GM23248 (cell line): ENCODE measurements at places on chromosomes 1 and 21. TPM values are rescaled to one million over a fixed set of nuclear protein-coding genes. Genes with fewer than 3 reads are reported as not detected.
A peak's percentile ranks its signal among the peaks of the same experiment; 100 is the strongest.

The ZNF648 gene
- not detected in 2 replicates for total RNA-seq

The GABRD gene
- total RNA-seq = not detected in 2 replicates

The CFHR5 gene
- not detected in 2 replicates for total RNA-seq

The GSTM4 gene
- 6.2 and 7.7 TPM in 2 replicates for total RNA-seq

The FCGR3B gene
- not detected in 2 replicates for total RNA-seq

The RAP1GAP gene
- 0.97 TPM in 1 of 2 replicates, not detected in the other for total RNA-seq

The ELAVL4 gene
- total RNA-seq = not detected in 2 replicates

The ALG6 gene
- total RNA-seq = 8.4 and 12.8 TPM in 2 replicates

The SLC30A7 gene
- 65.7 and 75.2 TPM in 2 replicates for total RNA-seq

The PLCH2 gene
- 0.13 TPM in 1 of 2 replicates, not detected in the other for total RNA-seq

The RGS16 gene
- 0.11 and 0.89 TPM in 2 replicates for total RNA-seq

The MAGOH gene
- total RNA-seq = 21.9 and 22.5 TPM in 2 replicates

The GUCA2A gene
- not detected in 2 replicates for total RNA-seq

The MROH7 gene
- total RNA-seq = 0.51 and 0.65 TPM in 2 replicates

The LRRC3 gene
- total RNA-seq = 0.32 and 0.38 TPM in 2 replicates

The LCE2A gene
- total RNA-seq = 9.9 and 12.1 TPM in 2 replicates

DNA sequence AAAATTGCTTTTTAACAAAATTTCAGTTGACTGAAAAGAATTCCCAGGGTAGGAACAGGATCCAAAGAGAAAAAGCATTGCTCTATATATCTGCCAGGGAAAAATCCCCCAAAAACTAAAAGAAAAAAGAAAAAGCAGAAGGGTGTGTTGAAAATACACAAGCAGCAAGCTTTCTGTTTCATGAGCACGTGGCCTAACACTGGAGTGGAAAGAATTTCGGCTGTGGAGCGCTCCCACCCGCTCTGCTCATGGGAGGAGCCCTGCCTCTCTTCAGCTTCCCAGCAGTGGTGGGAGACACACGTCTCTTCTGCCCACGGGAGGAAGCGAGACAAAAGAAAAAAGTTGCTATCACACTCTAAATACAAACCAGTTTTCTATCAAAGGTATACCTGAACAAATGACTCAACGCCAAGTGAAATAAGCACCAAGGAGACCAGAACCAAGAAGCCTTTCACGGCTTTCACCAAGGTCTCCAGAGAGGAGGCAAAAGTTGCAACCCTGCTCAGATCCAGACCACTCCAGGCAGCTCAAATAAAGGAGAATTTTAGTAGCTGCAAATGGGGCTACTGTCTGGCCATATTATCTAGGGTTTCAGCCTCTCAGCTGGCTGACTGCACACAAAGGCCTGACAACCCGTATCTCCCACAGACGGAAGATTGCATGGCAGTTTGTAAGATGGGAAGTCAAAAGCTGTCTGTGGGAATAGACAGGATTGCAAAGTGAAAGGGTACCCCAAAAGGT is 29.5 kb upstream of the ZNF496 start:
- peak; percentile 65 for DNase-seq

GRCh38 chr1:186340772-186341171 is 34.3 kb downstream of the TPR start:
- no peak for DNase-seq

- DNase-seq = no peak
Observed at GRCh38 chr1:36091698-36092097, 3.0 kb downstream of the ADPRS start.

DNA sequence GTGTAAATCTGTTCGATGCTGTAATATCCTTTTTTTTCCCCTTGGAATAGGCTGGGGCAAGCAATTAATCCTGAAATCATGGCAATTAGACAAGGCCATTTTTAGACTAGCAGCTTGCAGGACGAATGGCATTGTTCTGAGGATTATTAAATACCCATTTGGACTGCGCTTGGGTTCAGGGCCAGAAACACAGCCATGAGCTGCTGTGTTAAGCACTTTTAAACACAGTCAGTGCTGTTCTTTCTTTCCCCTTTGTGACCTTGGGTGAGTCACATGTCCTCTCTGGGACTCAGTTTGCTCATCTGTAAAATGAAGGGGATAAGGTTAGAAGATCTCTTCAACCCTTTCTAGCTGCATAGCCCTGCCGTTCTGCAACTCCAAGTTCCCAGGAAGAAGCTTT is 58.6 kb upstream of the C8B start:
- no peak for DNase-seq

- no peak for DNase-seq
Observed at GRCh38 chr1:198187973-198188588, 31.3 kb downstream of the NEK7 start.

- no peak for DNase-seq
Observed at GRCh38 chr1:55609630-55610029, 394.5 kb upstream of the USP24 start.

DNA sequence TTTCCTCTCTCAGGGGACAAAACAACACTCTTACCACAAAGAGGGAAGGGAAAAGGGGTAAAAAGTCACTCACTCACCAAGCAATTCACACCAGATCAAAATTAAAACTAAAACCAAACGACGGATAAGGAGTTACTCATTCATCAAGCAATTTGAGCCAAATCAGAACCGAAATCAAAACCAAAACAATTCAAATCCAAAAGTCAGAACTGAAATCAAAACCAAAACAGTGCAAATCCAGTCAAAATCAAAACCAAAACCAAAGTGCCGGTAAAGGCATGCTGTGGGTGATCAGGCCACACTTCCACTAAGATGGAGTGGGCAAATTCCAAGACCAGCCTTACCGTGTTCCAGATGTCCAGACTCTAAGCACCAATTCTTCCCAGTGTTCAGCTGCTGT is 717.9 kb downstream of the AMY1C start:
- DNase-seq = no peak

- DNase-seq = no peak
Observed at GRCh38 chr1:206609229-206609991, 2.9 kb downstream of the EIF2D start.

DNA sequence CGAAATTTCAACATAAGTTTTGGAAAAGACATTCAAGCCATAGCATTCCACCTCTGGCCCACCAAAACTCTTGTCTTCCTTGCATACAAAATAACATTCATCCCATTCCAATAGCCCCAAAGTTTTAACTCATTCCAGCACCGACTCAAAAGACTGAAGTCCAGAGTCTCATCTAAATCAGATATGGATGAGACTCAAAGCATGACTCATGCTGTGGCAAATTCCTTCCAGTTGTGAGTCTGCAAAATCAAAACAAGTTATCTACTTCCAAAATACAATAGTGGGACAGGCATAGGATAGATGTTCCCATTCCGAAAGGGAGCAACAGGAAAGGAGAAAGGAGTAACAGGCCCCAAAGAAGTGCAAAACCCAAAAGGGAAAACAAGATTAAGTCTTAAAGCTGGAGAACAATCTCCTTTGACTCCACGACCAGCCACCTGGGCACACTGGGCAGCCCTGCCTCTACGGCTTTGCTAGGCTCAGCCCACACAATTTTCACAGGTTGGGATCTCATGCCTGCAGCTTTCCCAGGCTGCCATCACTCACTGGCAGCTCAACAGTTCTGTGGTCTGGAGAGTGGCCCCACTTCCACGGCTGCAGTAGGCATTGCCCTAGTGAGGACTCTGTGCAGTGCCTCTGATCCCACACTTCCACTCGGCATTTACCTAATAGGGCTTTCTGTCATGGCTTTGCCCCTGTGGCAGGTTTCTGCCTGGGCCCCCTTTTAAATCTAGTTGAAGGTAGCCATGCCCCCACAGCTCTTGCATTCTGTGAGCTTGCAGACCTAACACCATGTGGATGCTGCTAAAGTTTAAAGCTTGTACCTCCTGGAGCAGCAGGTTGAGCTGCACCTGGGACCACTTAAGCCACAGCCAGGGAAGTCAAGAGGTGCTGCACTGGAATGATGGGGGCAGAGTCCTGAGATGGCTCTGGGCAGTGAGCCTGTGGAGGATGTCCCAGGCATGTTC is 51.0 kb downstream of the RUNX3 start:
- peak; percentile 74 for DNase-seq

- DNase-seq = no peak
Observed at GRCh38 chr1:248818505-248819374, 7.0 kb downstream of the SH3BP5L start.

GRCh38 chr1:1325288-1326074 is 879 bp downstream of the CPTP start:
- DNase-seq = no peak

DNA sequence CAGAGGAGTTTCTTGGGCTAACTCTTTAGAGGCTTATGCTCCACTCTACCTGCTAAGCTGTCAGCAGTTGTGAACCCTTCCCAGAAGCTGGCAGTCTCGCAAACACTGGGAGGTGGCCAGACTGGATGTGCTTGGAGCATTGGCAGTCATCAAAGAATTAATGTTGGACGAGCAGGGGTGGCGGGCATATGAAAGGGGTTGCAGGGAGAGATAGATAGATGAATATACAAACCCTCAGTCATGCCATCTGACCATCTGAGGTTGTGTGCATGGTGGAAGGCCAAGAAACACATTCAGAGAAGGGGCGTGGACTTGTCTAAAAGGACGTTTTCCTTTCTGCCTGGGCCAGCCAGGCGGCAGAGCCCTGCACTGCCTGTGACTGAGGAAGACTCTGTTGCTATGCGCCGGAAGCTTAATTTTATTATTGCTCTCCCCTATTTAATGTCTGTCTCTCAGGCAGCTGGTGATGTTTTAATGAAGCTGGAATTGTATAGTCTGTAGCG is 164.4 kb downstream of the PBX1 start:
- DNase-seq = no peak

DNA sequence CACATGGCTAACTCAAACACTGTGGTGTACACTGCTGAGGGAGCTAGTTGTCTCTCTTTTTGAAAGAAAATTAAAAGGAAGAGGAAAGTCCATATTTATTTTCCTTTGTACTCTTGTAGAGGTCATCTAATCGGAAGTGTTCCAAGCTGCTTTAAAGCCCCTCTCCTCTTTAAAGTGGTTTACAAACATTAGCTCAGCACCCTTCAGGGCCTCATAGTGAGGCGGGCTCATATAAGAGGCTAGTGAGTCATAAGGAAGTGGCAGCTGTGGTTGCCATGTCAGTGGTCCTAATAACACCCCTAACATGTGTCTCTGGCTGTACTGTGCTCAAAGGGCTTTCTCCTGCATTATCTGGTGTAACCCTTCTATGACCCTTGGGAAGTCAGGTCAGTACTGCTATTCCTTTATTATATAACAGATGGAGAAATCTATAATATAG is 104.4 kb upstream of the SERBP1 start:
- DNase-seq = peak; percentile 52

GRCh38 chr1:21319447-21320407 is 29.5 kb upstream of the ECE1 start:
- peak; percentile 36 for DNase-seq

DNA sequence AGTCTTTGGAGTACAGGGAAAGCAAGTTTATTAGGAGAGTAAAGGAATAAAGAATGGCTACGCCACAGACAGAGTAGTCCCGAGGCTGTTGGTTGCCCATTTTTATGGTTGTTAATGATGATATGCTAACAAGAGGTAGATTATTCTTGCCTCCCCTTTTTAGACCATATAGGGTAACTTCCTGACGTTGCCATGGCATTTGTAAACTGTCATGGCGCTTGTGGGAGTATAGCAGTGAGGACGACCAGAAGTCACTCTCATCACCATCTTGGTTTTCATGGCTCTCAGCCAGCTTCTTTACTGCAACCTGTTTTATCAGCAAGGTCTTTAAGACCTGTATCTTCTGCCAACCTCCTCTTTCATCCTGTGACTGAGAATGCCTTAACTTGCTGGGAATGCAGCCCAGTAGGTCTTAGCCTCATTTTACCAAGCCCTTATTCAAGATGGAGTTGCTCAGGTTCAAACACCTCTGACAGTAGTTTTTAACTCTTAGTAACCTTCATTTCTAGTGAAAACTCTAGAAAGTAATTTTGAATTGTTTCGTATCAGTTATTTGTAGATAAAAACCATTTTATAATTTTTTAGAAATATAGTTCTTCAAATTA is 26.2 kb downstream of the TCP10L start:
- no peak for DNase-seq

DNA sequence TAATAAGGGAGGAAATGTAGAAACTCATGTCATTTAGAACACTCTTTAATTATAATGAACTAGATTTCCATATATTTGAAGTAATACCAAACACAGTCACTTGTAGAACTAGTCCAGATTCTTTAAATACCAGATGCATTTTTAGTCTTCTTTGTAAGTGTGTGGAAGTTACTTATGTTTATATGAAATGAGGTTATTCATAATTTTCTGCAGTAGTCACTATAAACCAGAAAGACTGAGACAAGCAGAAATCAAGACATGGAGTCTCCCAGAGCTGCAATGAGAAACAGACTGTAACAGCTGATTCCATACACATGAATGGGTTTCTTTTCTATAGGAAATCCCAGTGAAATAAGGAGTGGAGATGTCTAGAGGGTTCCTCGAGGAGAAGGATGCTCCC is 216.6 kb upstream of the ZP4 start:
- DNase-seq = no peak

- no peak for DNase-seq
Observed at GRCh38 chr1:80436851-80437250, 1363.9 kb upstream of the ADGRL2 start.

DNA sequence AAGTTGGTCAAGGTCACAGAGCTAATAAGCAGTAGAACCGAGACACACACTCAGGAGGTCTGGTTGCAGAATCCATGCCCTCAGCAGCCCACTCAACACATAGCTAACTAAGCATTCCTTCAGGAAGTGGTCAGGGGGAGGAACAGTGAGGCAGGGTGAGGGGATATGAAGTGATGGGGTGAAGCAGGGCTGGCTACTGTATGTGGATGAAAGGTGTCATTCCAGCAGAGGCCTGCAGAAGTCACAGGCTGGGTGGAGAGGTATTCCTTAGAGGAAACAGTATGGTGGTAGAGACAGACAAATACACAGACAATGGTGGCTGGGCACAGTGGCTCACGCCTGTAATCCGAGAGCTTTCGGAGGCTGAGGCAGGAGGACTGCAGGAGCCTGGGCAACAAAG is 14.1 kb downstream of the TMCO4 start:
- no peak for DNase-seq

DNA sequence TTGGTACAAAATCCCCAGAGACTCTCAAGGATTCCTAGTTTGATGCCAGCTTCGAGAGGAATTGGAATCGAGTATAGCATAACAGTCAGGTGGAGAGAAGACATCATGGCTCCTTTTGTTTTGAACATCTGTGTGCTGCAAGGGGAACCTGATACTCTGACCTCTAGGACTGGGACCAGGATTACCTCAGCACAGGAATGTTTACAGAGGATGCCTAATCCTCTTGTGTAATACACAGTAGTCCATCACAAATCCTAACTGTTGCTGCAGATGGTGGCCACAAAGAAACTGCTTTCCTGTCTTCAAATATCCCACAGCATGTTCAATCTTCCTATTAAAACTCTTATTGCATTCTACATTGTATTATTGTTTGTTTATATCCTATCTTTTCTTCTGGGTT is 111.8 kb upstream of the PRMT6 start:
- DNase-seq = no peak

DNA sequence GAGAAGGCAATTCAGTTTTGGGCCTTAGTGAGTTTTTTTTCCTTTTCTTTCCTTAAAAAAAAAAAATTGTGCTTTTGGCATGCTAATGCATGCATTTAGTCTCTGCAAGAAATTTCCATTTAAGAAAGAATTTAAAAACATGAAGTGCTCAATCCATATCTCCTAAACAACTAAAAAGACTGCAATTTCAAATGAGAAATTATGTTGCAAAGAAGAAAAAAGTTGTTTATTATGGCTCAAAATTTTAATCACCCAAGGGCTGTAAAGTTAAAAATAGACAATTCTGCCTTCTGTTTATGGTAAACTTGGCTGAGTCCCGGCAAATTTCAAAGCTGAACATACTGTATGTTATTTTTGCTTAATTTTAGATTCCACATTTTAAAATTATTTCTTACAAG is 59.7 kb downstream of the NFIA start:
- no peak for DNase-seq
